ENCODE measurements at places on chromosomes 3 and 15.

- DNase-seq, result no peak
Observed at GRCh38 chr3:157920822-157921700, 185.2 kb downstream of the SHOX2 start.

DNA sequence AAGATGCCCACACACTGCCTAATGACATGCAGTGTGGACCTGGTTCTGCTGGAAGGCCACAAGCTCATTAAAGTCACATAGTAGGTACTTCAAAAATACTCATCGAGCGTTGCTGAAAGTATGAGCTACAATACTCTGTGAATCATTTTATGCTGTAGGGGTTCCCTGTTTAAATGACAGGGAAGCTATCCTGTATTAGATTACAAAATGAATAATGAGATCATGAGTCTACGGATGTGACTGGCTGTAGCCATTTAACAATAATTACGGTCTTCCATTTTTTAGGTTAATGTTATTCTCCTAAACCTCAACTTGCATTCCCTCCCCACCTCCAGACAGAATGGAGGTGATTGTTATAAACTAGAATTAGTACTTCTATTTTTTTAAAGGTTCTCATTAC is 128.2 kb upstream of the FAM3D start:
- no peak for DNase-seq

DNA sequence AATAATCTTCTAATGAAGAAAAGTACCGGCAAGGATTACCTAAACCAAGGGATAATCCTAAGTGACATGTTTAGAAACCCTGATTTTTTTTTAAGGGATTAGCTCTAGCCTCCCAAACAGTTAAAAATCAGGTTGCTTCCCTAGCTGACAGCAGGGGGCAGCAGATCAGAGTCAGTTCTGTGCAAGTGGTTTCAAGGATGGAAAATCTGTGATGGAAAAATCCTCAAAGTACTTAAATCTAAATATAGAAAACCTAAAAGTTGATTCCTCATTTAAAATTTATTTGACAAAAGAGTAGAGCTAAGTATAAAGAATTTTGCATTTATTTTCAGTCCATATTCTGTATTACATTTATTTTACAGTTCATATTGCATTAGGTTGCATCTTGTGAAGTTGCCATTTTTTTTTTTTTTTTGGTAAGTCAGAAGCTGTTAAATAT is 107.6 kb downstream of the PEX5L start:
- peak; percentile 33 for DNase-seq

- no peak for DNase-seq
Observed at GRCh38 chr3:14976317-14976716, 28.9 kb downstream of the NR2C2 start.

DNA sequence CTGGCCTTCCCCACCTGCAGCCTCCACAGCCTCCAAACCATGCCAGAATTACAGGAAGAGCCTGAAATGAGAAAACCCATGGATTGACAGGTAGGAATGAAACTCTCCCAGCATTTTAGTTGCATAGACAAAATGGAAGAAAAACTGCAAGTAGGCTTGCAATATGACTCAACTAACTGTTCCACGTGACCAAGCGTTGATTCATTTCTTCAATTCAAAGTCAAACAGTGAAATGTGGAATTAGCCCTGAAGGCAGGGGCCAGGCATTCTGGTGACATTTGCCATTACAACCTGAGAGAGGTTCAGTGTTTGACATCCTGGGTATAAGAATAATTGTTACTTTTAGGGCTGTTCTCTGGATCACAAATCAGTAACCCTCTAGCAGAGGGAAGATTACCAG is 676.5 kb upstream of the CFAP20DC start:
- DNase-seq, result no peak

Measured in fibroblast of skin of left biceps (primary cell).